ENCODE measurements at places on chromosomes 1 and 21.
A peak's percentile ranks its signal among the peaks of the same experiment; 100 is the strongest.

DNA sequence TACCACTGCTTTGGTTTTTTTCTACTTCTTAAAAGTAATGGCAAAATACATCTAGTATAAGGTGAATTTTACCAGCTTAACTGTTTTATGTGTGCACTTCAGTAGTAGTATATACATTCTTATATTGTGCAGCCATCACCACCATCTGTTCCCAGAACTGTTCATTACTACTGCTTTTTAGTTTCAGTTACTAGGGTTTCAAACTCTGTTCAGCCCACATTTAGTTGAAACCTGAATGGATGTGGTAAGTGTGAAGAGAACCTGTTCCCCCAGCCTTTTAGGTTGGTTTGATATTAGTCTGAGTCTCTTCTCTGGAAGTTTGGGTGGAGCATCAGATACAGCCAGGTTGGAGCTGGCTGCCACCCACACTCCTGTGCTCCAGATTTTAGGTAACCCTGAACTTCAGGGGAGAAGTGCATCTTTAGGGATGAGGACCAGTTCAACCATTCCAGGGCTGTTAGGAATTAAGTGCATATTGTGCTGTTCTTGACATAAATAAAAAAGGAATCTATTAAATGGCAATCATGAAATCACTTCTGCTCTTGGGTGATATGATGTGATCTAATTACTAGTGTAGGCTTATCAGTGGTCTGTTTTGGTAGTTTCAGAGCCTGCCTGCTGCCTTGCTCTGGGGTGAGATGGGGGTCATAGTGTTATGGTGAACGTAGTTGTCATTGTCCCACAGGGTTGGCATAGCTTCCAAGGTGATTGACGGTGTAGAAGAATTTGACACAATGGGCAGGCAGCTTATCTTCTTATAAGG, 32.1 kb downstream of the URB2 start:
- DNase-seq, result no peak

- DNase-seq, result no peak
Measured at GRCh38 chr1:30520476-30520875, 202.9 kb downstream of the MATN1 start.

DNA sequence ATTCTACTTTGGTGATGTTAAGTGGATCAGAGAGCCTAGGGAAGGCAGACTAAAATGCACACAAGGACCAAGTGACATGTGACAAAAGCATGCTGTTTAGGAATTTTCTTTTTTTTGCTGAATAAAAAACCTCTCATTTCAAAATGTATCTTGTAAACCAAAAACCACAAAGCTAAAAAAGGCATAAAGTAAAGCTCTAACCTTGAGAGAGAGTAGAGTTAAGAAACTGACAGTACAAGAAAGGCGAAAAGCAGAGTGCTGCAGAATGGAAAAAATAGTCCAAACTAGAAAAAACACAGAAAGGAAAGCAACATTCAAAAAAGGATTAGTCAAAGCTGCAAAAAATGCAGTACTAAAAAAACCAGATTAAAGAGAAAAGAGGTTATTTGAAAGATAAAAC, 76.5 kb downstream of the EPS15 start:
- DNase-seq, result no peak

- DNase-seq, result peak; percentile 6
Measured at GRCh38 chr1:186899577-186899976, 70.8 kb downstream of the PLA2G4A start.

GRCh38 chr1:54359393-54360162, 46.6 kb downstream of the SSBP3 start:
- DNase-seq, result no peak

DNA sequence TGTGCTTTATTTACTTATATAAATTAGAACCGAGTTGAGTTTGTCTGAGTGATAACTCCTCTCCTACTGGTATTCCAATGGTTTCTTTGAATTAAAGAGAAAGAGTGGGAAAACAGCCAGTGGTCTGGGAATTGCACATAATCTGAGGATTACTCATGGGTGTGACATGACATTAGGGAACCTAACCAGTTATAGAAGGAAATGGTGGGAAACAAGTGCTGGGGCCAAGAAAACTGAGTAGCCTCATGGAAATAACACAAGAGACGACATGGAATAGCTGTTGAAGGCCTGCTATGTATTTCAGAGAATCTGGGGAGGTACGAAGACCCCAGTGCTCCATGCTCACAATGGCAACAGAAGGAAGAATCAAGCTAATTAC, 41.8 kb upstream of the LRRC52 start:
- DNase-seq, result no peak
